ENCODE measurements at places on chromosomes 3 and 15.

- DNase-seq = no peak
These were observed 17.4 kb upstream of the ATP2B2 start for GRCh38 chr3:10522646-10523303.

DNA sequence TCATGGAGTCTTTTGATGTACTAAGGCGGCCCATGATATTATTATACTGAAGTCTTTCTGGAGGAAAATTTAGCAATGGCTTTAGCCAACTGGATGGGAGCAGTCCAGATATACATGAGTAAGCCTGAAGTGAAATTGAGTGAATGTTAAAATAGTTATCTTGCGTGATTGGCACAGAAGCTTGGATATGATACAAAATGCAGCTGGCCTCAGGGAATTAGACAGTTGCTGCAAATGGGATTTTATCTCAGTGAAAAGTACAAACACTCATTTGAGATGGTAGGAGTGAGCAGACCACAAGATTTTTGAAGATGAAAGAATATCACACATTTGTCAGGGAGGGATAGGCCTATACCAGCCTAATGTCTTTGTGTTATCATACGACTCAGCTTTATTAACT lies 8.9 kb downstream of the LMOD3 start:
- no peak for DNase-seq

GRCh38 chr3:113405180-113405579 lies 36.1 kb downstream of the CFAP44 start:
- DNase-seq = no peak

DNA sequence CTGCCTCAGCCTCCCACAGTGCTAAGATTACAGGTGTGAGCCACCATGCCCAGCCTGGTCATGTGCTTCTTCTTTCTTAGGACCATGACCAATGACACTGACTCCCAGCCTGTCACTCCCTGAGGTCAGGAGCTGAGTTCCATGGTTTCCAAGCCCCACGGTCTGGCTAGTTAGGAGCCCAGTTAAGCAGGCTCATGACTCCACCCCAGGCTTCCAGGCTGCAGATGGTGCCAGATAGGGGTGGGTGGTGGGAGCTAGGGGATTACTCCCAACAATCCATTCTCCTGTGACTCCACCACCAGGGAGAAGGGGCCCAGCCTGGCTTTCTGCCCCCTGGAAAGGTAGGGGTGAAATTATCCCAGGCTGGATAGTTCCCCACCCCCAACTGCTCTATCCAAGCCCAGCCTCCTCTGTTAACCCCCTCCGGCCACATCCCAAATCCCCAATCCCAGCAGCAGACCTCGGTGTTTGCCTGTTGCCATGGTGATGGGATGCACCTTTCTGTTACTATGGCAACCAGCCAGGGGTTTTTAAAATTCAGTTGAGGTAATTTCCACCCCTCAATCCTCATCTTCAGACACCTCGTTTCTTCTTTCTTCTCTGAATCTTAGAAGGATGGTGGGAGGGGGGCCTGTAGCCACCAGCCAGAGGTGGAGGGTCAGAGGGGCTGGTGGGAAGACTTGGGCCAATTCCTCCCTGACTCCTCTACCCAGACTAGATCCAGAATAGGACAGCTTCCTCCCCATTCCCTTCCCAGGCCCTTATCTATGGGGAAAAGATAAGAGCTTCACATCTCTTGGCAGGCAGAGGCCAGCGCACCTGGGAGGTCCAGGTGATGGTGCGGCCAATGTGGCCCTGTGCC lies 22.5 kb upstream of the SEMA3F start:
- no peak for DNase-seq

GRCh38 chr15:69462030-69462492 lies 9.4 kb downstream of the RPLP1 start:
- no peak for DNase-seq

- no peak for DNase-seq
These were observed 56.3 kb upstream of the PCSK6 start for GRCh38 chr15:101545548-101546505.

GRCh38 chr15:80152896-80153876 lies at the start of gene FAH:
TSS of gene FAH (plus strand) at chr15:80152999. CDS start at chr15:80153055, 56 bp downstream.
- DNase-seq = no peak

DNA sequence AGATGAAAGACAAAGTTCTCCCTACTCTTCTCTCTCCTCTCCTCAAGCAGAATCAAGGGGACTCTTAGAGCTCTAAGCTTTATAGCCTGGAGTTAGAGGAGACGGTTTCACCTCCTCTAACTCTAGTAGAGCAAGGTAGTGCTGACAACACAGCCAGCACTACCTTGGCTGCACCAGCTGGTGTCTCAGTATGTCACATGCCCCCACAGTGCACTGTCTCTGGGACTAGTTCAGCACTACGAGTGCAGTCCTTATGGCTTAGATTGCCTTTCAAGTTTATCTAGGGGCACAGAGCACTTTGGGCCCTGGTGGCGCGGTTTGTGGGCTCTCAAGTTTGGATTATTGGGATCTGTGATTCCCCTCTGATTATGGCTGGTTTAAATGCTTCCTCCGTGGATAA lies 614.1 kb upstream of the NECTIN3 start:
- no peak for DNase-seq

- DNase-seq = no peak
These were observed 94.4 kb downstream of the AKAP13 start for GRCh38 chr15:85474700-85475316.
